ENCODE measurements at places on chromosomes 5 and 9. TPM values are rescaled to one million over a fixed set of nuclear protein-coding genes. Genes with fewer than 3 reads are reported as not detected.

TMEM252 gene
- not detected for polyA plus RNA-seq

- no peak for DNase-seq
Observed at GRCh38 chr9:17843236-17843635, 264.4 kb downstream of the SH3GL2 start.

- DNase-seq = no peak
Observed at GRCh38 chr5:1474866-1475543, 29.8 kb upstream of the SLC6A3 start.

PCDHB8 gene
- not detected for polyA plus RNA-seq

All from naive B cell (primary cell).